ENCODE measurements at places on chromosomes 1 and 21.

- DNase-seq, result no peak
Observed at GRCh38 chr1:8013399-8013798, 12.7 kb downstream of the ERRFI1 start.

DNA sequence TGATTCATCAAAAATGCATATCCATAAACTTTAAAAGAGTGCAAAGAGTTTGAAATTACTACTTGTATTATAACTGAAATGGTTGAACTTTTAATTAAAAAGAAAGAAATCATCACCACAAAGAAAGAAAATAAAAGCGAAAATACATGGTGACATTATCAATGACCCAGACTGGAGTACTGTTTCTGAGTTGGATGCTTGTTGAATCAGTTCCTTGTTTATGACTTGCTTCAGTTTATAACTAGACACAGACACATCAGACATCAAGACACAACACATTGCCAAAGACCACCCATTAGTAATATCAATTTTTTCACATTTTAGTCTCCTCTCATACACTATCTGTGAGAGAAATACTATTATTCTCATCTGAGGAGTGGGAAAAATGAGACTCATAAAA, 293.0 kb downstream of the MRPL39 start:
- DNase-seq, result no peak

DNA sequence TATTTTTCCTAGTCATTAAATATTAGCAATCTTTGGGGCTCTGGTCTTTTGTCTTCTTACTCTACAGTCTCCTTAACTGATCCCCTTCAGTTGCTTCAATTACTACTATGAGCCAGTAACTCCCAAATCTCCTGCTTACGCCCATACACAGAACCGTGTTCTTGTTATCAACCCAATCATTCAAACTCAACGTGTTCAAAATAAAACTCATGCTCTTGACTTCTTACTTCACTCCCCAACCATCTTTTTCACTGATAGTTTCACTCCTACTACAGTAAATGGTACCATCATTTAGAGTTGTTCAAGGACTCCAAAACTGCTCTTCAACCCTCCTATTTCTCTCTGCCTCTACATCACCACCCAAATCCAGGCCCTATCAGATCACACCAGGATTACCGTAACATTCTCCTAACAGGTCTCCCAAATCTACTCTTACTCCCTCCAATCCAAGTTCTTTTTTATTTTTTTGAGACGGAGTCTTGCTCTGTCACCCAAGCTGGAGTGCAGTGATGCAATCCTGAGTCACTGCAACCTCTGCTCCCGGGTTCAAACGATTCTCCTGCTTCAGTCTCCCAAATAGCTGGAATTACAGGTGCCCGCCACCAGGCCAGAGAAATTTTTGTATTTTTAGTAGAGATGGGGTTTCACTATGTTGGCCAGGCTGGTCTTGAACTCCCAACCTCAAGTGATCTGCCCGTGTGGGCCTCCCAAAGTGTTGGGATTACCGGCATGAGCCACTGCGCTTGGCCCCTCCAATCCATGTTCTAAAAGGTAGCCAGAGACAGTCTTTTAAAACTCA, 3.0 kb downstream of the YARS1 start:
- no peak for DNase-seq

- no peak for DNase-seq
Observed at GRCh38 chr21:33055991-33056390, 13.9 kb upstream of the OLIG1 start.

DNA sequence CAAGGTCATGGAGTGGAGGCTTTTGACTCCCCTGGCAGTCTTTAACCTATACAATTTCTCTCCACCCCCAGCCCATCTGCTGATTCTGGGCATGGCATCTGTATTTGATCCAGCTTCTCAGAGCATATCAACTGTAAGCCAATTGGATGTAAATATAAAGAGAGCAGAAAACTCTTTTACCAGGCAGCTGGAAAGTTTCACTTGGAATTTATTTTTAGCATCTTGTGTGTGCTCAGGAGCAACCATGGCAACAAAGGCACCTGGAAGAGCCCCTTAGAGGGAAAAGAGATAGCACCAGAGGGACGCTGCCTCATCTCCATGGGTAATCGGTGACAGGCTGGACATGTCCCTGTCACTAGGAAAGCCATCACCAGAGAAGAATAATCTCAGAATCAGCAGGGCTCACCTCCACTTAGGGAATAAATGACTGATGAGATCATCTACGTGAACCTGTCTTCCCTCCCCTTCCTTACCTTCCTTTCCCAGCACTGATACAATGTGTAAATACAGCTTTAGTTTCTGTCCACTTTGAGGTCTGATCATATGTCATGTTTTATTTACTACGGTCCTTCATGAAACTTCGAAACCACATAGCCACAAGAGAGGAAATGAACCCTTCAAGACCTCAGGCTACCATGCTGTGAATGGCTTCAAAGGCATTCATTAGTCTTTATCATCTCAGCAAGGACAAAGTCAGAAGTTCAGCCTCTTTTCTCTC, 25.3 kb upstream of the SIPA1L2 start:
- DNase-seq, result no peak

GRCh38 chr1:21268281-21269239, 21.7 kb downstream of the ECE1 start:
- DNase-seq, result no peak

All from AG09319 (cell line).